ENCODE measurements at places on chromosomes 11 and 22. TPM values are rescaled to one million over a fixed set of nuclear protein-coding genes. Genes with fewer than 3 reads are reported as not detected.
A peak's percentile ranks its signal among the peaks of the same experiment; 100 is the strongest.

- DNase-seq = peak; percentile 18
Measured at GRCh38 chr11:18802381-18803257, 11.0 kb upstream of the PTPN5 start.

- DNase-seq = no peak
Measured at GRCh38 chr22:22233081-22233480, 11.5 kb upstream of the VPREB1 start.

GRCh38 chr11:104078245-104078644 lies 41.8 kb downstream of the DDI1 start:
- DNase-seq = no peak

The CARNS1 gene
- total RNA-seq = 0.16 TPM

GRCh38 chr11:103700622-103701021 lies 335.8 kb upstream of the DDI1 start:
- DNase-seq = no peak

- DNase-seq = no peak
Measured at GRCh38 chr11:79514695-79515094, 73.9 kb upstream of the TENM4 start.

DNA sequence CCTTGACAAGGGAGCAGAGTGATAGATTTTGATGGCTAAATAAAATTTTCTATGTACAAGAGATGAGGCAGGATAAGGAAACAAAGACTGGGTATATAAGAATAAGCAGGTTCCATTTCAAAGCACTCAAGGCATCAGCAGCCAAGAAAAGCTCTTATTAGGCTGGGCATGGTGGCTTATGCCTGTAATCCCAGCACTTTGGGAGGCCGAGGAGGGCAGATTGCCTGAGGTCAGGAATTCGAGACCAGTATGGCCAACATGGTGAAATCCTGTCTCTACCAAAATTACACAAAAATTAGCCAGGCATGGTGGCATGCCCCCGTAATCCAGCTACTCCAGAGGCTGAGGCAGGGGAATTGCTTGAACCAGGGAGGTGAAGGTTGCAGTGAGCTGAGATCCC lies 563.4 kb upstream of the CCDC179 start:
- DNase-seq = no peak

GRCh38 chr11:119483881-119484371 lies 61.0 kb upstream of the THY1 start:
- no peak for DNase-seq

DNA sequence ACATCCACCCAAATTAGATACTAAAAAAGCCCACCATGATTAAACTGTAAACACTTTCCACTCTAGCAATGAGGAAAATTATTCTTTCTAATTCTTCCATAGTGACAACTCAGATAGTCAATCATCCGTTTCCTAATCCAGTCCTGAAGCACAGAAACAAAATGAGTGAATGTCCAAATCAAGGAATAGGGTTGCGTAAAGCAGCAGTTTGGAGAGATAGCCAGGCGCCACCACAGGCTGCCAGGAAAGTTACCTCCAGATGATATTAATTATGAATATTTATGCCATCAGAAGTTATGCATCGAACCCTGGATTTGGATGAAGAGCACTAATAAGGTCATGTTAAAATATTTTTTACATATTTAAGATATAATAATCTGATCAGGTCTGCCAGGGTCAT lies 63.2 kb downstream of the ETS1 start:
- no peak for DNase-seq

GRCh38 chr22:40289991-40290459 lies 56.3 kb upstream of the ADSL start:
- no peak for DNase-seq

- no peak for DNase-seq
Measured at GRCh38 chr22:38524429-38524828, 18.3 kb upstream of the DDX17 start.

DNA sequence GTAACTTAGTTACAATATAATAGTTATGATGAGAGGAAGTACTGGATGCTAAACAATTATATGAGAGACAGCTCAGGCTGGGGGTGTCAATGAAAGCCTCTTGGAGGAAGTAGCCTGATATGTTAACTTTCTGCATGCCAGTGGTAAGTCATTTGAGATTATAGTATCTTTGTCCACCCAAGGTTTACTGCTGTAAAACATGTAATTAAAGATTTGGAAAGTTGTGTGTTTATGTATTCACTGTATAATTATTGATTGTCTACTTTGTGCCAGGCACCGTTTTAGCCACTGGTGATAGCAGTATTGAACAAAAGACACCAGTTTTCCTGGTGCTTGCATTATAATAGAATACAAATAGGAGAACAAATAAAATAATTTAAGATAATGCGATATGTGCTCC lies 624 bp upstream of the DNAJB7 start:
- DNase-seq = no peak

DNA sequence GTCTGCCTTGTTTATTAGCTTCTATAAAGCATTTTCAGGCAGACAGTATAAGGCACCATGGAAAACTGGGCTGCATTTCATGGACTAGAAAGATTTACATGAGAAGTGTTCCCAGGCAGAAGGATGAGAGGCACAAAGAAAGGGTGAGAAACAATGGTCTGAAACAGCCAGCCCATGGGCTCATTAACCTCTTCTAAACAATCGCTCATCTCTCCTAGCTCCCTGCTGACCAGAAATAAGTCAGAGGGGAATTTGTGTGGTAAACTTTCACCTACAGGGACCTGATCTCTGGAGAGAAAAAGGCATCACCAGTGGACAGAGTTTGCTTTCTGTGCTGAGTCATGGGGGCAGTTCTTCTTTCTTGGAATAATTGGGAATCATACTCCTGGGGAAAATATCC lies 51.8 kb upstream of the KIRREL3 start:
- DNase-seq = no peak

The SCO2 gene
- total RNA-seq = 0.78 TPM

DNA sequence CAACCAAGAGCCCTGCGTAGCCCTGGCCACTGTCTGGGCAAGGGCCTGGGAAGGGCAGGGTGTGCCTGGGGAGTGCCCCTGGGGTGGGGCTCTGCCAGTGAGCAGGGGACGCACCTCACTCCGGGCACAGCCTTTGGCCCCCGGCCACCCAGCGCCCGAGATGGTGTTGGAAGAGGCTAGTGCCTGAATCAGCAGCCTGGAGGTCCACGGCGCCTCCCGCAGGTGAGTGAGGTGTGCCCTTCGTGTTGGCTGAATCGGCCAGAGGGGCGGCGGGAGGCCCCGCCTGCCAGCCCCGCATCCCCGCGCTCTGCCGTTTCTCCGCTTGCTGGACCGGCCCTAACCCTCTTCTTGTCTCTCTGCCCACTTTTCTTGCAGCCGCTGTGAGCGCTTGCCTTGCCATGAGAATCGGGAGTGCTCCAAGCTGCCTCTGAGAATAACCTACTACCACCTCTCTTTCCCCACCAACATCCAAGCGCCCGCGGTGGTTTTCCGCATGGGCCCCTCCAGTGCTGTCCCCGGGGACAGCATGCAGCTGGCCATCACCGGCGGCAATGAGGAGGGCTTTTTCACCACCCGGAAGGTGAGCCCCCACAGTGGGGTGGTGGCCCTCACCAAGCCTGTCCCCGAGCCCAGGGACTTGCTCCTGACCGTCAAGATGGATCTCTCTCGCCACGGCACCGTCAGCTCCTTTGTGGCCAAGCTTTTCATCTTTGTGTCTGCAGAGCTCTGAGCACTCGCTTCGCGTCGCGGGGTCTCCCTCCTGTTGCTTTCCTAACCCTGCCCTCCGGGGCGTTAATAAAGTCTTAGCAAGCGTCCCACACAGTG lies 60.1 kb downstream of the FBLN1 start:
- DNase-seq = no peak

DNA sequence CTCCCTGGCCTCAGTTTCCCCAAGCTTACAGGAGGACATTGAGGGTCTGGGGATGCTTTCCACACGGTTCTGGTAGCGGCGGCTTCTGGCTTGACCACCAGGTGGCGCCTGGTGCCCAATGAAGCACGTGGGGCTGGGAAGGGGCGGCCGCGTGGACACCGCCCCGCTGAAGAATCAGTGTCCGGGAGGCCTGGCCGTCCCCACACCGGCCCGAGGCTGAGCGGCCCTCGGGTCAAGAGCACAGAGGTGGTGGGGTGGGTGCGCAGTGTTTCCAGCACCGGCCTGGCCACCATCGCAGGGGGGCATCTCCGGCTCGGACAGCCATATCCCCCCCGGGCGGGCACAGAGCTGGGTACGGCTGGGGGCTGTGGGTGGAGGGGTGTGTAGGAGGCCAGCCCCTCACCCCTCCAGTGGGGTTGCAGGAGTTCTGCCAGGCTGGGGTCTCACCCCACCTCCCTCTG lies 27.8 kb upstream of the PPARA start:
- DNase-seq = no peak

The EFCAB6 gene
- total RNA-seq = 8.3 TPM

The SLC3A2 gene
- total RNA-seq = 87.3 TPM

The RAB36 gene
- total RNA-seq = 5.9 TPM

- peak; percentile 50 for DNase-seq
Measured at GRCh38 chr22:32985899-32986765, 72.0 kb downstream of the SYN3 start.

DNA sequence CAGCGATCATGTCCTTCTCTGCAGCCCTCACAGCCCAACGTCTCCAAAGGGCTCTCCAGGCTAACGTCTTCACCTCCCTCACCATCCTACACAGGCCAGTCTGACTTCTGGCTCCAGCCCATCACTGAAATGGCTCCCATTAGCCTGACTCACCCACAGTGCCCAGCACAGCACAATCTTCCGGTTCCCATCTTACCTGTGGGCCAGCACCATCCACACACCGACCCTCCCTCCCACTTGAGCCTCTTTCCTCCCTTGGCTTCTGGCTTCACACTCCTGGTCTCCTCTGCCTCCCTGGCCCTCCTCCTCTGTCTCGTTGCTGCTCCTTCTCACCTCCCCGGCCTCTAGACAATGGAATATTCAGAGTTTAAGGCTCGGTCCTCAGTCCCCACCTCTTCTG lies 51.2 kb downstream of the PDE2A start:
- no peak for DNase-seq

The OR4C46 gene
- not detected for total RNA-seq

DNA sequence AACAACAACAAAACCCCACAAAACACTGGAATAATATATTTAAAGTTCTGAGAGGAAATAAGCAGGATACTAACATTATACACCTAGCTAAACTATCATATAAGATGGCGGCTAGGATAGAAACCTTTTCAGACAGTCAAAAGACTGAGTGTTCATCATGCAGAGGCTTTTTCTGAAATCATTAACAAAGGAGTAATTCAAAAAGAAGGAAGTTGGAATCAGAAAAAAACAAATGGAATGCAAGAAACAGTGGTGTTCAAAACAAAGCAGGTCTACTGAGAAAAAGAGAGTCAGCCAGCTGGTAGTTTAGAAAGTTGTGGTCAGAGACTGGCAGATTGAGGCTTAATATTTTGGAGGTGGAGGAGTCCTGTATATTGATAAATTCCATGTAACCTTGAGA lies 30.1 kb upstream of the ZBTB44 start:
- DNase-seq = no peak

GRCh38 chr22:43129426-43130425 lies 13.5 kb downstream of the MCAT start:
- no peak for DNase-seq

The CRYBA4 gene
- not detected for total RNA-seq

The DCHS1 gene
- total RNA-seq = 49.9 TPM

DNA sequence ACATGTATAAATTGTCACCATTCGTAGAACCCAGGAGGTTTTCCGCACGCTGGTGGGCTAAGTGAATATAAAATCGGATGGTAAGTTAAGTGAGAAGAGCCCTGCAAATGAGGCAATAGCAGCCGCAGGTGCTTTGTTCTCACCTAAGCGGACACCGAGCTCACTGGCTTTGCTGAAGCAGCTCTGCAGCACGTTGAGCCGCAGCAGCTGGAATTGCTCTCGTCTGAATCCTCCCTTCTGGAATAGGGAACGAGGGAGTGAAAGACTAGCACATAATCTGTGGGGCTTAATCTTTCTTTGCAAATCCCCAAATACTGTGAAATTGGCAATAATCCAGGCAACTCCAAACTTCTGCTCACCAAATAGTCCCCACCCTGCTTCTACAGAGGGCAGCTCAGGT lies 488.1 kb downstream of the NTM start:
- no peak for DNase-seq

- DNase-seq = no peak
Measured at GRCh38 chr11:115366826-115367225, 137.4 kb downstream of the CADM1 start.

The KCNQ1OT1 gene
- 2.8 TPM for total RNA-seq

GRCh38 chr11:36425561-36426081 lies 84.5 kb downstream of the TRAF6 start:
- no peak for DNase-seq

- no peak for DNase-seq
Measured at GRCh38 chr11:130578738-130579368, 130.4 kb downstream of the ADAMTS15 start.

The GDPD4 gene
- not detected for total RNA-seq

DNA sequence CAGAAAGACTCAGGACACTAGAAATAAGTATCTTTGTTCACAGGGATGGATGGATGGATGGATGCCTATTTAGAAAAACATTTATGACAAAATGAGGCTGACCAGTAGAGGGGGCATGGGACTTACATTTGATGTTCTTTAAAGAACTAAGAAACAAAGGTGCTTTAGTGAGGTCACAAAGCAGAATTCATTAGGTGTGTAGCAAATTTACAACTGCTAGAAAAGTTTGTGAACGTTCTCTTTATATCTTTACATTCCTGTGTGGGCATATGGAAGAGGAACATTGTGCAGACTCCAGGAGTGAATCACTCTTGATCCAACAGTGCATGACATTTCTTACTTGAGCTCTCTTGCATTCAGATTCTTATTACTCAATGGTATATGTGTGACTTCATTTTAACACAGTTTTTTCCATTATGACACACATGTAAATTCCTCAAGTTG lies 15.8 kb upstream of the SIK2 start:
- no peak for DNase-seq

The PICK1 gene
- total RNA-seq = 22.0 TPM

The OR8H3 gene
- total RNA-seq = not detected

The SYCE3 gene
- total RNA-seq = not detected

The MS4A6A gene
- 3.7 TPM for total RNA-seq

The ALG8 gene
- 55.2 TPM for total RNA-seq

GRCh38 chr11:10640308-10640707 lies 53.2 kb downstream of the IRAG1 start:
- peak; percentile 46 for DNase-seq

The FOLR1 gene
- not detected for total RNA-seq

Data from occipital lobe (tissue), 3 donors.